ENCODE measurements at places on chromosomes 2 and 18.

- peak; percentile 22 for DNase-seq
Measured at GRCh38 chr18:24878289-24878688, 417.9 kb downstream of the HRH4 start.

GRCh38 chr18:48303883-48304282 is 105.3 kb downstream of the ZBTB7C start:
- DNase-seq, result no peak

DNA sequence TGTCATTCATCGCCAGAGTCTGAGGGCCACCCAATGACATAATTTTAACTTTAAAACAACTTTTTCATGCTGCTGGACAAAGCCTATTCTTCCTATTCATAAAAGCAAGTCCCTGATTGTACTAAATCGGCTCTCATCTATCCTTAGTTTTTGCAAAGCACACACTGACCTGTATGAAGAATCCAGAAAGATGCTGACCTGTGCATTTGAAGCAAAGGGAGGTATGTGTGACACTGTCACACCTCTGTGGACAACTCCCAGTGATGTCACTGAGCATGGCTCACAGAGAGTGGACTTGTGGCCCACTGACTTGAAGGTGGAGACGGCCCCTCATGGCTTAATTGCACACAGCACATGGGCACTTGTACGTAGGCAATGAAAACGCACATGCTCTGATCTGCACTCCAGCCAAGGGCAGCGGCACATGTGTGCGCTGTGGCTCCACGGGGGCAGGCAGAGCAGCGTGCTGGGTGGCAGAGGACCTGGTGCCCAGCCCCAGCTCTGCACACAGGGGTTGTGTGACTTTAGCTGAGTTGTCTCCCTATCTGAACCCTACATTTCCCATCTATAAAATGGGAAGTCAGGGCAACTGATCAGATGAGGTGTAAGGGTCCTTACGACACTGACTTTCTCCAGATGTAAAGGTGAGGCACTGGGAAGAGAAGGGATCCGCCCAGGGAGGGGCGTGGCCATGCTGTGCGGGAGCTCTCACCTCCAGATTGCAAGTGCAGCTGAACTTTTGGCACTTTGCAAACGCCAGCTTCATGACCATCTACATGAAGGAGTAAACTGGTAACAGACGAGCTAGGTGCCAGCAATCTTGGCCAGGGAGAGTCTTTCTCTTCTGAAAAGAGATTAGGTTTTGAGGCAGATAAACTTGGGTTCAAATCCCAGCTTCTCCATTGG is 14.3 kb upstream of the ODC1 start:
- DNase-seq, result no peak

DNA sequence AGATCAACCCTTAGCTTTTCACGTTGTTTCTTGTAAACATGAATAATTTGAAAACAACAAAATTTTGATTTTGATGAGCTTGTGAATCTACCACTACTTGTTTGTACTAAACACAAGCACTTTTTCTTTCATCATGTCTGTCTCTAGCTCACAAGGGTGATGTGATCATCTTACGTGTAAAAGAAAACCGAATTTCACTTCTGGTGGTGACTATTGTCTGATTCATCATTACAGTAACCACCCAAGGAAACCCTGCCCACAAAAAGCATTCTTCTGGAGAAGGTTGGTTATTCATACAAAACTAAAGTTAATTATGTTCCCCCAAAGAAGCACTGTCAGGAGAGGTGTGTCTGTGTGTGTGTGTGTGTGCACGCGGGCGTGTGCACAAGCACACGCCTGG is 285.4 kb downstream of the ZNF516 start:
- no peak for DNase-seq

DNA sequence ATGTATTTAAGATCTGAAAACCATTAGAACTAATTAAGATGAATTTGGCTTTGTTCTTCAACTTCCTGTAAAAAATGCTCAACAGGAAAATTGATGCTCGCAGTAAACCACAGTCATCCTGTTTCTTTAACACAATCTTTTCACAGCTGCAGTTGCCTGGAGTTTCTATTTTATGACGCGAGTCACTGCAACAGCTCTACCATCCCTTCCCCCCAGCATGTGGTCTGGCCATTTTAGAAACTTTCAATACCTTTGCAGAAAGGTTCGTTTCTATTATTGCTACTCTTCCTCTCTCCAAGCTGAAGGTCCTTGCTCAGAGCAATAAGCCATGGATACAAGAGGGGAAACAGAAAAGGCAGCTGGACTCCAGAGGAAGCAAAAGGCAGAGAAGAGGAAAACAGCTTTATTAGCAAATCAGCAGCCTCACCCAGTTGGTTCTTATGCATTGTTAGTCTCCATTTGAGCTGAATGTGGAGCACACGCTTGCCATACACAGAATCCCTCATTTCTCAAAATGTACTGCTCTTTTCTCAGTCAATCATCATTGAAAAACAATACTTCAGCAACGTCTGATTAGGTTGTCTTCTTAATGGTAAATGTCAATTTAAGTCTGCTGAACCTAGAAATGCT is 3.9 kb downstream of the WIPF1 start:
- DNase-seq, result no peak
